ENCODE measurements at places on chromosomes 1 and 21.

DNA sequence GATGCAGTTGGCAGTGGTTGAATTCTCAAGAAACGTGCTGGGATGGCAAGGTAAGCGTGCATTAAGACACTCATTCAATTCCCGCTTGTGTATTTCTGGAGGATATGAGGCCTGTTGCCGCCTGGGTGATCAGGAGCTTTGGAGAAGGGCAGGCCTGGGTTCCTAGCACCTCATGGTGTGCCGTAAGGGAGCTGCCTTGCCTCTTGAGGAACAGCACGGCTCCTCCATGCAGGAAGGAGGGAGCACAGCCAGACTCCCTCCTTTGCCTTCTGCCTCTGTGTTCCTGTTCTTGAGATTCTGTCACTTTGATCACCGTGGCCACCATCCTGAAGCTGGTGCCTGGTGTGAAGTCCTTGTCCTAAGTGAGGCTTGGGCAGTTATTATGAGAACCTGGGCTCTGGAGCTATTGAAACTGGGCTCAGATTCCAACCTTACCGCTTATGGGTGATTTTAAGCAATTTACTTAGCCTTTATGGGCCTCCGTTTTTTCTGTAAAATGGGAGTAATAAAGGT, 18.3 kb downstream of the SLFNL1 start:
- DNase-seq, result no peak

- DNase-seq, result no peak
These were observed 94.0 kb downstream of the PCP4 start for GRCh38 chr21:39961251-39961650.

GRCh38 chr1:226632169-226632879, 83.8 kb downstream of the STUM start:
- no peak for DNase-seq

DNA sequence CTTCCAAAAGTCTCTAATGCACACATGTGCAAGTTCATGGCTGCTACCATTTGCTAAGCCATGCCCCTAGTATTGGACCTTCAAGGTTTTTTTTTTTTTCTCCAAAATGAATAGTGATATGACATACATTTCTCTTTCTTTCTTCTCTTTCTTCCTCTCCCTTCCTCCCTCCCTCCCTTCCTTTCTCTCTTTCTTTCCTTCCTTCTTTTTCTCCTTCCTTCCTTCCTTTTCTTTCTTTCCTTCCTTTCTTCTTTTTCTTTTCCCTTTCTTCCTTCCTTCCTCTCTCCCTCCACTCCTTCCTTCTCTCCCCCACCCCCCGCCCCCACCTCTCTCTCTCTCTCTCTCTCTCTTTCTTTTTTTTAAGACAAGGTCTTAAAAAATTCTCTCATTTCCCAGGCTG, 3.4 kb upstream of the RNF187 start:
- DNase-seq, result no peak

GRCh38 chr1:24526940-24527542, 24.4 kb downstream of the RCAN3 start:
- no peak for DNase-seq

- DNase-seq, result no peak
These were observed 1.2 kb downstream of the AGPAT3 start for GRCh38 chr21:43866260-43866629.

- DNase-seq, result no peak
These were observed 29.0 kb upstream of the SARS1 start for GRCh38 chr1:109184687-109185086.

GRCh38 chr1:234782791-234783190, 172.8 kb upstream of the IRF2BP2 start:
- no peak for DNase-seq

DNA sequence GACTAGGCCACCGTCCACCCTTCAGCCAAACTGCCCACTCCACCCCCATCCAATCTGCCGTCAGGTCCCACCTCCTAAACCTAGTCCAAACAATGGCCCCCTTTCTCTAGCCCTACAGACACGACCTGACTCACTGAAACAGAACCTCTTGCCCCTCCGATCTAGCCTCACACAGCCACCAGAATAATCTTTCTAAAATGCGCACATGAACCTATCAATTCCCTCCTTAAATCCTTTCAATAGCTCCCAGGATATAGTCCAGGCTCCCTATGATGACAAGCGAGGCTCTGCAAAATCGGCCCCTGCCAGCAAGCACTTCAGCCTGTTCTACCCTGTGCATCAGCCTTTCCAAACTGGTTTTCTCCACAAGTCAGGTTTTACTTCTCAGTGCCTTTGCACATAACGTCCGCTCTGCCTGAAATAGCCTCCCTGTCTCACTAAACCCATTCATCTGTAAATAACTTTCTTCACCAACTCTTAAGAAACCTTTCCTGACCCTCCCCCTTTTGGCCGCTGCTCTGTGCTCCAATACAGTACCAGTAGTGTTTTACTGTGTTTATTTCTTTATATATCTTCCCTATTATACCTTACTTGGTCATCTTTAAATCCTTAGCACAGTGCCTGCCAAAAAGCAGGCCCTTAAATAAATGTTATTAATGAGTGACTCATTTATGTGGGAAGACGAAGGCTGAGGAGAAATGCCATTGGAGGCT, 9.0 kb upstream of the CDC20 start:
- no peak for DNase-seq

DNA sequence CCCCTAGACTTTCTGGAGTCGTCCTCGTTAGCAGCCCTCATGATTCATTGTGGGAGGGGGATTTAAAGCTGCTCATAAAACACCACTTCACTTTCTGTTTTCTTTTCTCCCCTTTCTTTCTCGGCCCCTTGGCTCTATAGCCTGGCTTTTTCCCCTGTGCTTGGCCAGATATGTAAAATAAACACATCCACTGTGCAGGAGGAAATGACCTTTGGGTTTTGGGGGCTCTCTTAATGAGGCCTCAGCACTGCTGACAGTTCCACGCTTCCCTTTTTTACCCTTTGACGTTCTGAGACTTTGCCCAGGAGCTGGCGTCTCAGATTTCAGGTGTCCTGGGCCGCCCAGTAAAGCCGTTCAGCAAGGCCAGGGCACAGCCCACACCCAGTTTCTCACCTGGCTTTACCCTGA, 65.7 kb downstream of the RUNX3 start:
- no peak for DNase-seq

GRCh38 chr1:44154049-44154448, 12.6 kb upstream of the KLF18 start:
- no peak for DNase-seq

DNA sequence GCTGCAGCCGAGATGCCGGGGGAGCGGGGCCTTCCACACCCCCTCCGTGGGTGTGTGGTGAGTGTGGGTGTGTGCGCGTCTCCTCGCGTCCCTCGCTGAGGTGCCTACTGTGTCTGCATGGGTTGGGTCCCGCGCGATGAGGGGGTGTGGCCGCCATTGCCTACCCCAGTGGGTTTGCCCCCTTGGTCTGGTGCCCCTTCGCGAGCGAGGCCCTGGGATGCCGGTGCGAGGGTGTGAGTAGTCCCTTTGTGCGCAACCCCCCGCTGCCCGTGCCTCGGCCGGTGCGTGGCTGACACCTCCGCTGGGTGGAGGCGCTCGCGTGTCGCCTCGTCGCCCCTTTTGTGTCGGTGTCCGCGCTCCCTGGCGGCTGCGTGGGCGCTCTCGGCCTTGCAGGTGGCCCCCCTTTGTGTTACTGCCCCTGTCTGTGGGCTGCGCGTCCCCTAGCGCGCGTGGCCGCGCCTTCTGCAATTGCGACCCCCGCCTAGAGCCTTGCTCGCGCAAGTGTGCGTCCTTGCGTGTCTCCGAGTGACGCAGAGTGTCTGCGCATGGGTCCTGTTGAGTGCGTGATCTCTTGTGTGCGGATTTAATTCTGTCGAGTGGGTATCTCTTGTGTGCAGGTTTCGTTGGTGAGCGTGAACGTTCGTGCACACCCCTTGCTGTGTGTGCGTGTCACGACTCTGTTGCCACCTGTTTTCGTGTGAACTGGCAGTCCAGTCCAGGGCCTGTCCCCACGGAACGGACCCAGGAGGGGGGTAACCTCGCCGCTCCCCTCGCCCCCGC, 553 bp downstream of the TTC3 start:
- DNase-seq, result no peak

DNA sequence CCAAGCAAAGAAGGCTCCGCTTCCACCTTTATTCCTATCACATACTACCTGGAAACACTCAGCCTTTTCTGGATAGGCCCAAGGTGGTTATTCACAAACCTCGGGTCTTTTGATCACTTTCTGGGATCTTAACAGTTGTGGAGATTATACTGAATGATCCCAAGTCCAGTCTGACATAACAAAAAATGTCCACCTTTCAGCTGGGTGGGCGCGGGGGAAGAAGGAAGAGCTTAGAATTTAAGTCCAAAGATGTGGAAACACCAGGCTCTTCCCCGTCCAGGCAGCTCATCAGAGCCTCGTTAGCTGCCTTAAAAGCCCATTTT, 338 bp upstream of the C1orf53 start:
- DNase-seq, result no peak

GRCh38 chr1:174815474-174815908, 184.3 kb upstream of the CACYBP start:
- no peak for DNase-seq

DNA sequence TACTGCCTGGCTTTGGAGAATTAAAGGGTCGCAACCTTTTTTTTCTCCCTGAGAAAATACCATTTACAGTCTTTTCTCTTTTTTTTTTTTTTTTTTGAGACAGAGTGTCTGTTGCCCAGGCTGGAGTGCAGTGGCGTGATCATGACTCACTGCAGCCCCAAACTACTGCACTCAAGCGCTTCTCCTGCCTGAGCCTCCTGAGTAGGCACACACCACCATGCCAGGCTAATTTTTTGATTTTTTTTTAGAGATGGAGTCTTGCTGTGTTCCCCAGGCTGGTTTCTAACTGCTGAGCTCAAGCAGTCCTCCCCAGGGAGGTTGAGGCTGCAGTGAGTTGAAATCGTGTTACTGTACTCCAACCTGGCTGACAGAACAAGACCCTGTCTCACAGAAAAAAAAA, 24.6 kb downstream of the UBE4B start:
- DNase-seq, result no peak

DNA sequence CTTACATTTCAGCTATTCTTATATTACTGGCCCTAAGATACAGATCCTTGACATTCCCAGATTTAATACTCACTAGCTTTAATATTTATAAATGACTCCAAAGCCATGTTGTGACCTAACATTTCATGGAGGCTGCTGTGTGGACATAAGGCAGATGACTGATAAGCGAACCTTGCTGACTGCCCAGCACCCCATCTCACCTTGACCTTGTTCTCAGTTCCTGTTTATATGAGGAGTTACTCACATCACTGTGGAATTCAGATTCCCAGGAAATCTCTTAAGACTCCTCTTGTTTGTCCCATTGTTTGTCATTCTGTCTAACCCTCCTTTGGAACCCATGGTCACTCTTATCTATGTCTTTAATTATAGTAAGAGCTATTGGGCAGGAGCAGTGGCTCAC, 21.9 kb downstream of the RAB3B start:
- DNase-seq, result no peak

DNA sequence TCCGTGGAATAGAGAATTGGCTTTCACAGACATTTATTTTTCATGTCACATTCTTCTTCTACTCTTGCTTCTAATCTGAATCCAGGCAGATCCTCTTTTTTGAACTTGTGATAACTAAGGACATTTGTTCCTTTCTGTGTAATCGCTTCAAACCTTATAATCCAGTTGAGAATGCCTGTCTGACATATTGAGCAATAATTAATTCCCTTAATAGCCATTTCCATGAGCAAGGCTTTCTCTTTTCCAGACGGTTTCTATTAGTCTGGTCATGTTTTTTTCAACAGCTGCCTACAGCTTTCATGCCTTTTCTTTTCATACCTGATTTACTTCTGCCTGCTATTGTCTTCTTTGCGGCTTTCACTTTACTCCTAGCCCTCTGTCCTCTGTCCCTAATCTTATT, 163.4 kb downstream of the CYYR1 start:
- DNase-seq, result no peak

- DNase-seq, result peak; percentile 13
These were observed 332.3 kb upstream of the DPYD start for GRCh38 chr1:98253145-98253544.

DNA sequence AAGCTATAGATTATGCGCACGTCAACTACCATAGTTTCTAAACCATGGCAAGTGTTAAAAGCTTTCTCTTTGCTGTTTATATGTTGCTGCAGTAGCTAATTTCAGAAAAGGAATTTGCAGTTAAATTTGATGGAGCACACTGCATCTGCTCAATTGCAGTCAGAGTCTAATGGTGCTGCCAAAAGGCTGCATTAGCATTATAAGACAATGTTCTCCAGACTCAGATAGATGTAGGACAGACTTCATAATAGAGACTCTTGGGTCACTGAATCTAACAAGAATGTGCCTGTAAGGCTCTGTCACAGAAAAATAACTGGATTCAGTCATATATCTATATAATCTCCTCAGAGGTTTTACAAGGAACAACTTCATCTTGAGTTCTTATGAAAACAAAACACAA, 198.3 kb downstream of the OLFM3 start:
- no peak for DNase-seq

DNA sequence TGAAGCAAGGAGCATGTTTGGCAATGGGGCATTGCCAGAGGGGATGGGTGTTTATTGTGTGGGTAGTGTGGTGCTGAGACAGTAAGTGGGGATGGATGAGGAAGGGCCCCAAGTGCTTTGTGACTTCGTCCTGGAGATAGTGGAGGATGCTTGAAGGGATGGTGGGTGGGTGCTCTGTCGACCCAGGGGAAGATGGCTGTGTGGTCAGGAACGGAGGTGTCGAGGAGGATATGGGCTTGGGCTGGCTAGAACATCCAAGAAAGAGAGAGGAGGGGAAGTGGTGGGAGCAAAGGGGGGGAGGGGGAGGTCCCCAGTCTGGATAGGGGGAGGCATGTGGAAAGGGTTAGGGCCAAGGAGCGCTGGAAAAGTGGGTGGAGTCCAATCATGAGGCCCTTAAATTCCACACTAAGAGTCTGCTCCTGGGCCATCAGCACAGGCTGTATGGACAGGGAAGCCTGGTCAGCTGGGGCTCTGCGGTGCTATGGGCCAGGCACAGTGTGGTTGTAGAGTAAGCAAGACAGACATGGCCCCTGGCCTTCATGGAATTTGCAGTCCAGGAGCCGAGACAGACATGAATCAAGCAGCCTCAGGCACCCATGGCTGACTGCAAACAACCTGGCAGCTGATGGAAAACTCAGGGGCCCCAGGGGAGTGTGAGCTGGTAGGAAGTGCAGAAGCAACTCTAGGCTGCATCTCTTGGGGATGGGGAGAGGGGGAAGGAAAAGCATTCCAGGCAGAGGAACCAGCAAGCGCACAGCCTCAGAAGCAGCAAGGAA, 36.3 kb downstream of the EDN2 start:
- no peak for DNase-seq

GRCh38 chr1:160713161-160713560, 1.5 kb upstream of the CD48 start:
- DNase-seq, result no peak

DNA sequence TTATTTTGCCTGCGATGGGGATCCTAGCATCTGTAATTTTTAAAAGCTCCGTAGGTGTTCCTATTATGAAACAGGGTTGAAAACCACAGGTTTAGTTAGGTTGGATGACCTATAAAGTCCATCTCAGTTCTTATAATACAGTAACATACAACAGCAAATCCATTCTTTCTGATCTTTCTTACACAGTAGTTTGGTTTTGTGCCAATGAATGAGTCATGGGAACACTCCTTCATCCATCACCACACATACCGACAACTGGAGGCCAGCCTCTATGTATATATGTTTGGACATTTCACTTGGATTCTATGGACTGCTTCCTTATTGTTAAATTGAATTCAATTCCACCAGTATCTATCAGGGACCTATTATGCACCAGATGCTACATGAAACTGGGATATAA, 118.4 kb upstream of the L1TD1 start:
- no peak for DNase-seq

All from NCI-H1436 treated with DMSO at 0.1 percent for 48 hours (cell line).